ENCODE measurements at places on chromosomes 16 and 17. TPM values are rescaled to one million over a fixed set of nuclear protein-coding genes. Genes with fewer than 3 reads are reported as not detected.

The LDHD gene
- 4.1 TPM for total RNA-seq

- H3K27me3 ChIP-seq = no peaks in the 10 kb centered on the region
- no peak overlapping the region for H3K27ac ChIP-seq
Observed at GRCh38 chr16:47876511-47876910, 279.3 kb downstream of the ABCC12 start.

GRCh38 chr16:89190150-89190958 lies 10.0 kb downstream of the SLC22A31 start:
- no peak for DNase-seq
- peaks cover 4% of the 10 kb centered on the region for H3K4me1 ChIP-seq
- H3K36me3 ChIP-seq = no peaks in the 10 kb centered on the region
- no peak overlapping the region for H3K27ac ChIP-seq
- no peaks in the 10 kb centered on the region for H3K27me3 ChIP-seq
- no peak overlapping the region for H3K4me3 ChIP-seq

- peaks cover 9% of the 10 kb centered on the region for H3K4me1 ChIP-seq
- H3K27me3 ChIP-seq = no peaks in the 10 kb centered on the region
- no peaks in the 10 kb centered on the region for H3K36me3 ChIP-seq
- H3K27ac ChIP-seq = peak overlapping the region; percentile 60
- no peak for DNase-seq
Observed at GRCh38 chr16:84577034-84577803, 40.7 kb downstream of the COTL1 start.

DNA sequence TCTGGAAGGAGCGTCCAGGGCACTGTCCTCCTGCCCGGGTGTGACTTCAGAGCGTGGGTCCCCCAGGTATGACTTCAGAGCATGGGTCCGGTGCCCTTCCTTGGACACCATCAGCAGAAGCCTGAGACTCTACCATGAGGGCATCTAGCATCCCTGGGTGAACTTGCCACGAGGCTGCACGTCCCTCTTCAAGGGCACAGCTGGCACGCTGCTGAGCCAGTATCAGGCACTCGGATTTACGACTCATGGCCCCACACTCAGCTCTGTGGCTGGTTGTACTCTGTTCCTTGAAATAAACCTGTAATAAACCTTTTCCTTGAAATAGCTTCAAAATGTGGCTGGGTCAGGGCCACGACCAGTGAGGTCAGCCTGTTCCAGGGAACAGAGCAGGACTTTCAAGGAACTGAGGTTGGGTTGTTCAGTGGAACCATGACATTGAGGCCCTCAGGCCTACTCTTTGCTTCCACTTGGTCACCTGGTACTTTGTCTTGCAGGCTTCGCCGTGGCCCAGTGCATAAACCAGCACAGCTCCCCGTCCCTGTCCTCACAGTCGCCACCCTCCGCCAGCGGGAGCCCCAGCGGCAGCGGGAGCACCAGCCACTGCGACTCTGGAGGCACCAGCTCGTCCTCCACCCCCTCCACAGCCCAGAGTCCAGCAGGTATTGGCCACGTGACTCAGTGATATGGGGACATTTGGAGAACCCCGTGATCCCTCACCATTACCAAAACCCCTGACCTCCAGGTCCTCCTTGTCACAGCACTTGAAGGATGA lies 89.9 kb downstream of the SOCS1 start:
- H3K27me3 ChIP-seq = no peaks in the 10 kb centered on the region
- no peaks in the 10 kb centered on the region for H3K4me1 ChIP-seq
- H3K27ac ChIP-seq = no peak overlapping the region
- H3K36me3 ChIP-seq = no peaks in the 10 kb centered on the region
- DNase-seq = no peak

GRCh38 chr17:2188971-2189630 lies 114.5 kb downstream of the SMG6 start:
- H3K36me3 ChIP-seq = no peaks in the 10 kb centered on the region
- no peaks in the 10 kb centered on the region for H3K27me3 ChIP-seq
- H3K4me3 ChIP-seq = no peak overlapping the region

Measured in Caco-2 (cell line).